ENCODE measurements at places on chromosomes 7 and 10.
A peak's percentile ranks its signal among the peaks of the same experiment; 100 is the strongest.

DNA sequence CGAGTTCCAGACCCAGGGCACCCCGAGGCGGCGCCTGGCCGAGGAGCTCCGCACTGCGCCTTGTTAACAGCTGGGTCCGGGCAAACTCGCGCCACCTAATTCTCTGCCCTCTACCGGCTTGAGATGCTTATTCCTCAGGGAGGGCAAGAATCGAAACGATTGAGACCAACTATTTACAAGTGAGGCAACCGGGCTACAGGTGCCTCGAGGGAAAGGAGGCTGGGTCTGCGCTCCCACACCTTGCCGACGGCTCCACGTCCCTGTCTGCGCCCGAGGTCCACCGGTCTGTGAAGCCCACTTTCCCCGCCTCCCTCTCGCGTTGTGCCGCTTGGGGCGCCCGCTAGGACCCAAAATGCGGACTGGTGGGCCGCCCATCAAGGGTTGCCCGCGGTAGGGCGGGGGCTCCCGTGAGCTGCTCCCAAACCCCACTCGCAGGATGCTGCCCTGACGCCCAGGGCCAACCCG lies 527 bp downstream of the AKR1B1 start:
- peak; percentile 43 for DNase-seq

DNA sequence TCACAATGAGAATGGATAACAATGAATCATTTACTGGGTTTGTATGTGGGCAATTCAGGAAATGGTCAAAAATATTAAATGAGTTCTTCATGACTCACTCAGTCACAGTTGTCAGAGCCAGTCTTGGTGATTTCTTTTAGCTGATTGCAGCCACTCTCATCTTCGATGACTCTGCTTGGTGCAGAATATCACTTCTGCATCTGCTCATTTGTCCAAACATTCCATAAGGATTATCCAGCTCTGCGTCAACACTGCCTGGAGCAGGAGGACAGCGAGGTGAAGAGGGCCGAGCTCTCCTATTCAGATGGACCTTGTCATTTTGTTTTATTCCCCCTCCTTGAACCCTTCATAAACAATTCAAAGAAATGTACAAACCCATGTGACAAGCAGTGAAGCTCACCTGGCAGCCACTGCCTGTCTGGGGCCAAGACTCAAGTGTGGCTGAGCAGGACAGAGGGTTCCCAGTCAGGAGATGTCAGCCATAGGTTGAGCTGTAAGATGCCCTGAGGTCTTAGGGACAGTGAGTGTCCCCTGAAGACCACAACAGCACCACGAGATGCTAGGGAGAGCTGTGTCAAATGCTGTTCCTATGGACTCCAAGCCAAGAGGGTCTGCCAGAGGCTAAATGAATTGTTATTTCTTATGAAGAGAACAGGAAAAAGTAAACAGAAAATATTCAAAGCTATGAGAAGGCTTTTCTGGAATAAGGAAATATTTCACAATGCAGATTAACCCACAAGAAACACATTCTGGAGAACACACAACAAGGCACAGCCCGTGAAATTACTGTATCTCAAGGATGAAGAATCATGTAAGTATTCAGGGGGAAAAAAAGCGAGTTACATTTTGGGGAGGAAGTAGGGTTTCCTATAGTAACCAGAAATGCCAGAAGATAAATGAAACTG lies 33.1 kb upstream of the EGFR start:
- DNase-seq: no peak

GRCh38 chr7:130907439-130907838 lies 173.4 kb upstream of the KLF14 start:
- DNase-seq: no peak

- DNase-seq: no peak
Measured at GRCh38 chr10:65566906-65567305, 1358.9 kb upstream of the LRRTM3 start.

DNA sequence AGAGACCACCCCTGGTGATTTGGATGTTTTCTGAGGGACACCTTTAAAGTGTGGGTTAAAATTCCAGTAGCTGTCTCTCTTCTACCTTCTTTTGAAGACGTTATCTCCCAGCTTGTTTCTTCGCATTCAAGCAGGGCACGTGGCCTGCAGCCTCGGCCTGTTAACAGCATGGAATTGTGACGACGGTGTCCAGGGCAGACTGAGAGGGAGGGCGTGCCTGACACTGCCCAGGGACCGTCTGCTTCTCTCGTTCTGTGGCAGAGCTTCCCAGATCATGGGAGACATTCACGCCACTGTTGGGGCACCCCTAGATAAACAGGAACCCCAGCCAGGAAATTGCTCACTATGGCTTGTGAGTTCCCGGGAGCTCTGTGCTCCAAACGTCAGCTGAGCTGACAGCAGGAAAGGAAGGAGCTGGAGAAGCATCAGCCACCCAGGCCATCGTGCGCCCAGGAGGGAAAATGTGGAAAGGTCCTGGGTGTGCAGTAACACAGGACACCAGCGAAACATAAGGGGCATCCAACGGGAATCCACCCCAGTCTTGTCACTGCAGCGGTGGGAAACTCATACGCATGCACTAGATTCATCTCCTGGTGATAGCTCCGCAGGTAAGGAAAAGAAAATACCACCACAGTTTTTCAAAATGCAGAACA lies 41.1 kb upstream of the RBM33 start:
- no peak for DNase-seq

- DNase-seq: no peak
Measured at GRCh38 chr7:4257146-4258111, 424.7 kb upstream of the FOXK1 start.

DNA sequence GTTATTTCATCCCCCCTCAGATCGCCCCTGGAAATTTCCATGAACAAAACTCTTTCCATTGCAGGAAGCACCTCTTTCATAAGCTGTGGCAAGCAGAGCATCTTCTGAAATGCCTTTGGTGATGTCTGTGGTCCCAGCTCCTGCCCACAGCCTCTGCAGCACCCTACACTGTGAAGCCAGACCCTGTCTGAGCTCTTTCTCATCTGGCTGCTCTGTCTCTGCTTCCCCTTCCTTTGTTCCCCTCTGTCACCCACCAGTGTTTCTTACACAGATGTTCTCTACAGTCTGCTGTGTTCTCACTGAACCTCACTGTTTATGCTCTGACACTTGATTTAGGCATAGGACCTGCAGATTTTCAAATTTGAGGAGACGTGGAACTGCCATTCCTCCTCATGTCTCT lies 1.9 kb upstream of the TAS2R39 start:
- no peak for DNase-seq

- no peak for DNase-seq
Measured at GRCh38 chr10:16765509-16766375, 51.5 kb downstream of the RSU1 start.

Data from activated effector memory CD4-positive, alpha-beta T cell treated with Interleukin-2 at 50 U/mL for 16 hours (primary cell).